ENCODE measurements at places on chromosomes 16 and 17.
A peak's percentile ranks its signal among the peaks of the same experiment; 100 is the strongest.

DNA sequence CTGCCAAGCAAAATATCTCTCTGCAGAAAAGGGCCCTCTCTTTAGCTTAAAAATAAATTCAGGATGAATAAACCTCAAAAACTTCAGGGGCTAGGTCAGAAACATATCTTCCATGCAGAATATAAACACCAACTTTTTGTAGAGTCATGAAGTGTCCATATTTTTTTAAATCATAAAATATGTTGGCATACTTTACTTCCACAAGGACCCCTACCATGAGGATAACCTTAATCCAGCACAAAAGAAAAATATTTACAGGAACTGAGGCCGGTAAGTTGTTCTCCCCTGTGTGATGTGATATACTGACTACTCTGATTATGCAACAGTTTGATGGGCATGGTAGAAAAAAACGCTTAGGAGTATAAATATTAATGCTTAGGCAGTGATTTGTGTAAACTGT lies 264.8 kb upstream of the CDH11 start:
- DNase-seq: no peak

DNA sequence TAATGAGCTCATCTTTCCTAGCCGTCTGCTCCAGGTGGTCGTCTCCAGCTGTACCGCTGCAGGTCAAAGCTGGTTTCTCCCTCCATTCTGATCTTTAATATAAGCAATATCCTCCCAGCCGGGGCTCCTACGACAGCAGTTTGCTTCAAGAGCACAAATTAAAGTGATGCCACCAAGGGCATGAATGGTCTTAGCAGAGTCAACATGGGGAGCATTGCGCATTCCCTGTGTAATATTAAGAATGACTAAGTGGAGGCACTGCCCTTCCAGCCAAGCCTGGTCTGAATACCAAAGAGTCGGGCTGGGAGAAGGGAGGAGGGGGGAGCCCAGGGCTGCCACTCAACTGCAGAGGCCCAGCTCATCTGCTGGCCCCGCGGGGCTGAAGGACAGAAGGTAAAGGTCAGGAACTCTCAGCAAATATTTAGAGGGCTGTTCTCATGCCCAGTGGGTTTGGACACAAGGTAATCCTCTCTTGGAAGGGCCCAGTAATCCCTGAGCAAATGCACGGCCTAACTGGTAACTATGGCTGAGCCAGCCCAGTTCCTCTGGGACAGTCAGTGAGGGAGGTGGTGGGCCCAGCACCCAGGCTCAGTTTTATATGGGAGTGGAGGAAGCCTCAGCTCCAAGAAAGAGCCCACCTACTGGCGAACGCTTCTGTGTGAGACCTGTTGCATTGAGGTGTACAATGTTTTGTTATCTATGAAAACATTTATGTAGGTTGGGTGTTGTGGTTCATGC lies 121.2 kb downstream of the IRX3 start:
- DNase-seq: no peak

- DNase-seq: peak; percentile 55
Measured at GRCh38 chr16:68668266-68668665, 23.2 kb downstream of the CDH3 start.

DNA sequence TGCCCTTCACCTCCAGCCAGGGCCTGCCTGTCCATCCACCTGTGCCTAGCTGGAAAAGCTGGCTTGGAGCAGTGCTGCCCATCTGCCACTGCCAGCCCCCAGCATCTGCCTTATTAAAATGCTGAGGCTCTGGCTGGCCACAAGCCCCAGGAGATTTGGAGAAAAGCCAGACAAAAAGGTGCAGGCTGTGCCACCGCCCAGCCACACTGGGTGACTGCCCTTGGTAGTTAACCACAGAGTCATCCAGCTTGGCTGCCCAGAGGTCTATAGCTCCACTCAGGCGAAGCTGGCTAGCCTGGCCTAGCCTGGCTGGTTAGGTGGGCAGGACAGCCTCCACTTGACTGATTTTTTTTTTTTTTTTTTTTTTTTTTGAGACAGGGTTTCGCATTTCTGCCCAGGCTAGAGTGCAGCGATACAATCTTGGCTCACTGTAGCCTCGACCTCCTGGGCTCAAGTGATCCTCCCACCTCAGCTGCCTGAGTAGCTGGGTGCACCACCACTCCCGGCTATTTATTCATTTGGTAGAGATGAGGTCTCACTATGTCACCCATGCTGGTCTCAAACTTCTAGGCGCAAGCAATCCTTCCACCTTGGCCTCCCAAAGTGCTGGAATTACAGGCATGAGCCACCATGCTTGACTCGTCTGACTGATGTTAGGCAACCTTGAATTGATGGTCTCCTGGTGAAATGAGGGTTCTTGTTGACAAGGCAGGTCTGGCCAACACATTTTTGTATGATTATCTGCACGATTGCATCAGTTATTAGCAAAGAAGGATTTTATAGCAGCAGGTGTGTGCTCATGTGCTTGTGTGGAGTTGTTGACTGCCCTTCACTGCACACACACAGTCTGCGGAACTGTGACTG lies 103.8 kb downstream of the RAB11FIP4 start:
- DNase-seq: no peak

DNA sequence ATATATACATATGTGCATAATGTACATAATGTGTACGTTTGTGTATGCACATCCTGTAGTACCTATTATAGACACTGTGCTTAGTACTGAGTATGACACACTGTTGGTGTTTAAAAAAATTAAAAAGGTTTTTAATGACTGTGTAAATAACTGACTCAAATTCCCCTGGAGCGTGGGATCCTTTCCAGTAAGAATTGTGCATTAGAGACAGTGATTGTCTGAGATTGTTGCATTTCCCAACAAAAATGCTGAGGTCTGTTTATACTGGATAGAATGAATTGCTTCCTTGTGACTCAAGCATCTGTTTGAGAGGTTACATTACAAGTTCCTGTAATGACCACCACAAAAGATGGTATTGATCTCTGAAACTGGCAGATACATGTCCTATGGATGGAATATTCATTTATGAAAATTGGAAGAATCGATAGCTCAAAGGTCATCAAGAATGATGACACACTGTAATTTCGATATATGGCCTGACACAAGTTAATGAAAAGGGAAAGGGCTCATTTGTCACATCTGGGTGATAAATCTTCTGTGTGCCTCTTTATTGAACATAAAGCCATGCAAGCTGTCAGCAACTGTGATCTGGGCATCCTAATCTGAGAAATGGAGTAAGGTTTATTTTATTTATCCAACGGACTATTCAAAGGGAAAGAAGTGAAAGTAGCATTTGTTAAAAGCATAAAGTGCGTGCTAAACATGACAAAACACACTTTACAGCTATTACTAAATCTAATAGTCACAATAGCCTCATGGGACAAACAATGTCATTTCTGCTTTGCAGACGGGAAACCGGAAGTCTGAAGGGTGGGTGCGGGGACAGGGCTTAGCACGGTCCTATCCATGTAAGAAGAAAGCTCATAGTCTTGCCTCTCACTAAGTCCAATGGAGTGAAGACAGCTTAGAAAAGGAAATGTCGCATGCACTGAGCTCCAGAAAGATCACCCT lies 228.8 kb downstream of the CDH11 start:
- no peak for DNase-seq

GRCh38 chr17:14316126-14316832 lies 15.4 kb downstream of the HS3ST3B1 start:
- DNase-seq: no peak

GRCh38 chr16:11677451-11677951 lies 9.2 kb downstream of the SNN start:
- no peak for DNase-seq

DNA sequence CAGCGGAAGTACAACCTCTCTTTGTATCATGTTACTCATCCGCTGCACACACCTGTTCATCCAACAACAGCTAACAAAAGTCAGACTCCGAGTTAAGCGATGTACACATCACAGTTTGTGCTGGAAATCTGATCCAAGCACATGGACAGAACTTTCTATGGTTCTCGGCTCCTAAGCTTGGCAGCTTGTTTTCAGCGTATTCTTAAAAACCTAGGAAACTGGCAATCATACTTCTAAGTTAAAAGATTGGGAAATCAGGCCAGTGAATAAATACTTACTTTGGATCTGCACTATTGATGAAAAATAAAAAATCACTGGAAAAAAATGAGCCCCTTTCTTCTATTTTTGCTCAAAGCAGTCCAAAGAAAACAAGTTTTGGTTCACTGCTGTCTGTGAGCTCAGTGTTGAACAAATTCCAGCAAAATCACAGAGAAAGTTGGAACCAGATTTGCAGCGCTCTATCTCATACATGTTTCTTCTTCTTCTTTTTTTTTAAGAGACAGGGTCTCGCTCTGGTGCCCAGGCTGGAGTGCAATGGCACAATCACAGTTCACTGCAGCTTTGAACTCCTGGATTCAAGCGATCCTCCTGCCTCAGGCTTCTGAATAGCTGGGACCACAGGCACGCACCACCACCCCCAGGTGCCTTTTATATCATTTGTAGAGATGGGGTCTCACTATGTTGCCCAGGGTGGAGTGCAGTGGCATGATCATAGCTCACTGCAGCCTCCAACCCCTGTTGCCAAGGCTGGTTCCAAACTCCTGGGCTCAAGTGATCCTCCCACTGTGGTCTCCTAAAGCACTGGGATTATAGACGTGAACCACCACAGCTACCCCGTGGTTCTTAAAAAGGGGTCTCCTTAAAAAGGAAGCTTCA lies 71.6 kb upstream of the CREBBP start:
- DNase-seq: no peak

DNA sequence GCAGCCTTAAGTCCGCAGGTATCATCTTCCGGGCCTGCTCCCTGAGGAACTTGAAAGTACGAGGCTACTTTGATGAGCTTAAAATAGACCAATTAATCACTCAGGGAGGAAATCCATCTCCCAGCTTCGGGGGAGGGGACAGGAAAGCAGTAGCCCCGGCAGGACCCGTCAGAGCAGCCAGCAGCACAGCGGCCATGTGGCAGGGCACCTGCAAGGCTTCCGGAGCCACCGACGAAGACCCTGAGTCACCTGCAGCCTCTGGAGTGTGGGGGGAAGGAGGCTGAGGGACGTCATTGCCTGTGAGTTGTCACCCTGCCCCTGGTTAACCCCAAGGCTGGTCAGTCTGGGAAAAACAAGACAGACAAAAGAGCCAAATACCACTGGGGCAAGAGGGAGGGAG lies 4.4 kb upstream of the CYB561 start:
- peak; percentile 11 for DNase-seq

GRCh38 chr17:57679356-57679755 lies 65.7 kb downstream of the CCDC182 start:
- DNase-seq: no peak

GRCh38 chr17:45261577-45262515 lies at the start of gene SPATA32:
SPATA32 (minus strand) TSS chr17:45262094; CDS start chr17:45262016, 78 bp downstream.
- peak; percentile 77 for DNase-seq

DNA sequence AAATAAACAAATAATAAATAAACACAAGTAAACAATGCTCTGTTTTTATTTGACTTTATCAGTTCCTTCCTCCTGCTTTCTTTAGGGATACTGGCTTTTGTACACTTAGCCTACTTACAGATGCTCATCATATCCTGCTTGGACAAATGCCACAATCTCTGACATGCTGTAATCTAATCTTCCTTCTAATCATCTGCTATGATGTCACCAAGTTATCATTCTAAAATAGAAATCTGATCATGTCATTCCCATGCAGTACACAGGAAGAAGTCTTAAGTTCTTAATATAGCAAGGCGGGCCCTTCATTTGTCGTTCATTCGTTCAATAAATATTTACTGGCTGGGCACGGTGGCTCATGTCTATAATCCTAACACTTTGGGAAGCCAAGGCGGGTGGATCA lies 9.1 kb upstream of the UBB start:
- no peak for DNase-seq

GRCh38 chr16:55824473-55825000 lies 8.4 kb downstream of the CES1 start:
- no peak for DNase-seq

DNA sequence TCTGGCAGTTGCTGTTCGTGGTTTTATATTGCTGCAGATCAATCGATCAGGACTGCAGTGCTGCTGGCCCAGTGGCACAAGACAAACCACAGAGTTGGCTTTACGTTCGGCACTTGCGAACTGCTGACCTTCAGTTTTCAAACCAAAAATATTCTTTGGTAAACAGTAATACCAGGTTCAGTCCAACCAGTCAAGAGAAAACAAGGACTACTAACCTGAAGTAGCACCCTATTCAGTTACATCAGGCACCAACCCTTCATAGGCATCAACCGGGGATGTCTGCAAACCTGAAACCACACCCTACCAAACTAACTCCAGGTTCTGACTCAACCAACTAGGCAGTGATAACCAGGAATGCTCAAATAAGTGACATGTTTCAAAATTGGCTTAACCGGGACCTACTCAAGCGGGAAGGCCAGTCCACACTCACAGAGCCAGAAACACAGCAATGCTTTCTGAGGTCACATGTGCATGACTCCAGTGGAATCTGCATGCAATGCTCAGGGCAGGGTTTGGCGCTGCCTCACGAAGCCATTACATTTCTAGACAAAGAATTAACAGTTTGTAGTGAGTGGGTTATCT lies 91.1 kb downstream of the SMG6 start:
- DNase-seq: no peak

DNA sequence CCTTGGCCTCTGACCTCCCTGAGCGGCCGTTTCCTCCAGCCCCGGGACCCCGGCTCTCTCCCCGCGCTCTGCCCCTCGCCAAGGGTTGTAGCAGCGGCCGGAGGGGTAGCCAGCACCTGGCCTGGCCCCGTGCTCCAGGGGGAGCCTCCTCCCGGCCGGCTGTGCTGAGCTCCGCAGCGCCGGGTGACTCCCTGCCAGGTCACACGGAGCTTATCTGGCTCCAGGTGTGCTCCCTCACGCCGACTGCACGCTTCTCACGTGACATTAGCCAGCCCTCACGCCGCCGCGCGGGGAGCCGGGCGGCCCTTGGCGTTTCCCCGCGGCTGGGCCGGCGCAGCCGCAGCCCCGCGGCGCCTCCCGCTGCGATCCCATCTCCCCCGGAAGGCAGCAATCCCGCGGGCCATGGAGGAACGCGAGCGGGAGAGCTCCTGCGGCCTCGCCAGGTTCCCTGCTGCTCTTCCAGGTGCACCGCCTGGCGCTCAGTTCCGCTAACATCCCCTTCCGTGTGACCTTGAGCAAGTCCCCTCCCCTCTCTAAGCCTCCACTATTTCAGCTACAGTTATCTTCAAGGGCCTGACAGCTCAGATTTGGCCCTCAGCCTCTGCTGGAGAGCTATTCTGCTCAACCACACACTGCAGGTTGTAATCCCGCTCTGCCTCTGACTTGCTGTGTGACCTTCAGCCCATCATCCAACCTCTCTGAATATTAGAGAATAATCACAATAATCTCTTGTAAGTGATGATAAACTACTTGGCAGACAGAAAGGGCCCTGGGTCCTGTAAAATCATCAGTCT lies 3.4 kb downstream of the MYO18A start:
- DNase-seq: peak; percentile 74

Measured in stimulated activated CD4-positive, alpha-beta T cell treated with anti-CD3 and anti-CD28 coated beads, Interleukin-15, amount 100 ng/mL, for 24 hours (primary cell).